Fibroblast of lung (primary cell): ENCODE measurements at places on chromosomes 16 and 17. TPM values are rescaled to one million over a fixed set of nuclear protein-coding genes. Genes with fewer than 3 reads are reported as not detected.

The SCARF1 gene
- 0.77 and 0.99 TPM in 2 replicates for total RNA-seq

The STX1B gene
- 1.3 and 2.1 TPM in 2 replicates for total RNA-seq

The KRT12 gene
- total RNA-seq, result not detected in 2 replicates

The CCL8 gene
- 0.26 and 0.50 TPM in 2 replicates for total RNA-seq

The KRT9 gene
- total RNA-seq, result not detected in 2 replicates

The C17orf100 gene
- total RNA-seq, result 0.26 and 0.33 TPM in 2 replicates

The CEMP1 gene
- not detected in 2 replicates for total RNA-seq

The SPHK1 gene
- total RNA-seq, result 5.0 and 22.3 TPM in 2 replicates

The ASGR1 gene
- 0.66 and 0.77 TPM in 2 replicates for total RNA-seq

The C16orf96 gene
- under 0.01 TPM in 2 replicates for total RNA-seq

The TNFRSF17 gene
- total RNA-seq, result not detected in 2 replicates

The RAB11FIP4 gene
- 0.66 and 1.8 TPM in 2 replicates for total RNA-seq

The TMEM98 gene
- 153 and 190 TPM in 2 replicates for total RNA-seq
